NCI-H1048 (cell line): ENCODE measurements at places on chromosomes 1 and 21.

DNA sequence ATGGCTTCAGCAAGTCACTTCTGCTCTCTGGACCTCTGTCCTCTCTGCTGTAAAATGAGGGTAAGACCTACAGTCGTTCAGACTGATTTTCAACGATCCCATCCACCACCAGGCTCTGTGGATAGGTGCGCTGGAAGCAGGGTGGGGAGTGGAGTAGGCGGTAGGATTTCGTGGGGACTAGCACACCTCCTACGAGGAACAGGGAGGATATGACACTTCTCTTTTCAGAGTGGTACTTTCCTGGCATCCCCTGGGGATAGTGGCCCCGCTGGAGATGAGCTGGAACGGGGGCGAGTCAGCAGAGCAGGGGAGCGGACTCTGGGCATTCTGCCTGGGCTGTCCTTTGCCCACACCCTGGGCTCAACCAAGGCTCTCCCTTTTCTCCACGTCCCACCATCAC, 17.7 kb downstream of the ETNK2 start:
- DNase-seq, result no peak

DNA sequence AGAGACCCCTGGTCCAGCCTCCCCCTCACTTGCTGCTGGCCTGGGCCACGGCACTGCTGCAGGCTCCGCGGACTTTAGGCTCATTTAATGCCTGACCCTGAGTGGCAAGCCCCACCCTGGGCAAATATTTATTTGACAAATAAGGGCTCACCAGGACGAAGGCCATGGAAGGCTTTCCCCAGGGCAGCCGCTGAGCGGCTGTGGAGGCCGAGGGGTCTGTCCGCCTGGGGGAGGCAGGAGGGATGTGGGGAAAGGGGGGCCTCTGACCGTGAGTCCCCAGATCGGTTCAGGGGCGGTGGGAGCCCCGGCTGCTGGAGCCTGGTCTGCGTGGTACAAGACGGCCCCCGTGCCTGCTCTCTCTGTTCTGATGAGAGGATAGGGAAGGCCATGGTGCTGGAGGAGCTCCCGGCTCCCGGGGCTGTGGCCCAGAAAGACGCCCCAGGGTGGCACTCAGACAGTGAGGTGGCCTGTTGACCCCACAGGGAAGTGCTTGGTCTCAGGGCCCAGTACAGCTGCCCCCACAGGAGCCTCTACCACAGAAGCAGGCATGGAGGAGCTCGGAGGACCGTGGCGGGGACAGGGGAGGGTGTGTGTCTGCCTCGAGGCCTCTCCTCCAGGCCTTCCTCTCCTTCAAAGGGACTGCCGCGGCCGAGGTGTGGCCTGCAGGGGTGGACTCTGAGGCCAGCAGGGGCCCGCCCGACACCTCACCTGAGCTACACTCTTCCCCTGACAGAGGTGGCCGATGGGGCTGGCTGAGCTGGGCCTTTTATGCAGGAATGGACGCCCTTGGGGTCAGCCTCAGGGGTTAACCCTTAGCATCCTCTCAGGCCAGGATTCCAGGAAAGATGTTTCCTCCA, 9.1 kb upstream of the C1orf159 start:
- no peak for DNase-seq

DNA sequence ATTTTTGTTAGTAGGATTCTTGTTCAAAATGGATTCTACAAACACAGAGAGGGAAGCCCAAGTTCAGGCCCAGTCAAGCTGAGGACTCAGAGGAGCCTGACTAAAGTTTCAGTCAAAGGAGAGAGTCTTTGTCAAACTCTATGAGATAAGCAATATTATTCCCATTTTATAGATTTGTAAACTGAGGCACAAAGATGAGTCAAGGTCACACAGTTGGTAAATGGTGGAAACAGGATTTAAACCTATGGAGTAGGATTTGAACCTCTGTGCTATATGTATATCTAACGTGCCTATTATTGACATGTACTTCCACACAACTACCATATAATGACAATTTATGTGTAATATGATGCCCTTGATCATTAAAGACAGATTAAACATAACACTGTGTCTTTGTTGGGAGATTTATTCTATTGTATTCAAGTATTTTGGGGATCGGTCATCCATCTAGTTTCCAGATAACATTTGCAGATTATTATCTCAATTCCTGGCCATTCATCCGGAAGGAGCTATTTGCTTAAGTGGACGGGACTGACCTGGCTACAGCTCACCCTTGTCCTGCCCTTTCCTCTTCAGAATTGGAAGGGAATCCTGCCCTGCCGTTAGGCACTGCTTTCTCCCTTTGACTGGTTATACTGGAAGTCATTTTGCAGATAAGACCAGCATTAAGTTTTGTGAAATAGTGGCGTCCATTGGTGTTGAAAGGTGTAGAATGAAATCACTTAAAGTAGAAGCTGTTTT, 86.1 kb upstream of the LMO4 start:
- DNase-seq, result no peak

GRCh38 chr1:208551633-208552320, 307.6 kb upstream of the PLXNA2 start:
- DNase-seq, result no peak

DNA sequence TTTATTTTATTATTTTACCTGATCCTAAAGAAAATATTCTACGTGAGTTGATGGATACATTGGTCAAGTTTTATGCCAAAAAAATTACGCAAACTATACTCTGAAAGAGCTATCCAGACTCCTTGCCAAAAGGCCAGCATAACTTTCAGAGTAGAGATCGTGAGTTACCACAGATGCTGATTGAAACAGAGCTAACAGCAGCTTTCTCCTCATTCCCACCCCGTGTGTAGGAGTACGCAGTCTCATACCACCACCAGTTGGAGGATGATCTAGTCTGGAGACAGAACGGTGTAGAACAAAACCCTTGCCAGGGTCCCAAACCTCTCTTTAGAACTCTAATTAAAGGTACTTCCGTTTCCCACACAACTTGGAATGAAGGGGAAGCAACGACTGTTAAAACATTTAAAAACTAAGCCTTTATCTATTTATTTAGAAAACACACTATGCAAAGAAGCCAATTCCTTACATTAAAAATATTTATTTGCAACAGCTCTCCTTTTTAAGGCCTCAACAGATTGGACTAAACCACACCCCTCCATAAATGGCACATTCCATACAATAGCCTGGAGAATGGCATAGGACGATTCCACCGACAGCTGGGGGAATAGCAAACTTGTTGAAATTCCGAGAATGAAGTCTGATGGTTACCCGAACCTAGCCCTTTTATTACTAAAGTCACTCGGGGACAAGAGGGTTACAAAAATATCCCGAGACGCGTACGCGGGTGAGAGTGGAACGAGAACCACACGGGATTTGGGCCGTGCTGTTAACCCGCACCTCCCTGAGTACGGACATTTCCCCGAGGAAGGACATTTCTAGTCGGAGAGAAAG, 1.4 kb downstream of the NUCKS1 start:
- no peak for DNase-seq

DNA sequence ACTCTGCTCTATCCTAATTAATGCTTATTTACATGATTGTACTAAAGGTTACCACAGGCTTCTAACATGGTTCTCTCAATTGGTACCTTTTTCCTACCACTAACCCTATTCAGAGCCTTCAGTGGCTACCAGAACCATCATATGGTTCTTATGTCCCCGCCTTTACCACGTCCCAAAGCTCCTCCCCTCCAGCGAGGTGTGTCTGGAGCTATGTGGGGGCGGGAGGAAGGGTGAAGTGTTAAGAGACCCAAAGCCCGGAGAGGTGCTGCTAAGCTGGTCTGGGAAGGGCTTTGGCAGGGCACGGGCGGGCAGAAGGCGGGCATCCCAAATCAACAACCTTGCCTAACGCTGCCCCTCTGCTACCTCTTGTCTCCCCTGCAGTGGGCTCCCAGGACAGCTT, 10.0 kb downstream of the SPATA46 start:
- no peak for DNase-seq

GRCh38 chr1:118145721-118146120, 39.3 kb downstream of the SPAG17 start:
- DNase-seq, result no peak

DNA sequence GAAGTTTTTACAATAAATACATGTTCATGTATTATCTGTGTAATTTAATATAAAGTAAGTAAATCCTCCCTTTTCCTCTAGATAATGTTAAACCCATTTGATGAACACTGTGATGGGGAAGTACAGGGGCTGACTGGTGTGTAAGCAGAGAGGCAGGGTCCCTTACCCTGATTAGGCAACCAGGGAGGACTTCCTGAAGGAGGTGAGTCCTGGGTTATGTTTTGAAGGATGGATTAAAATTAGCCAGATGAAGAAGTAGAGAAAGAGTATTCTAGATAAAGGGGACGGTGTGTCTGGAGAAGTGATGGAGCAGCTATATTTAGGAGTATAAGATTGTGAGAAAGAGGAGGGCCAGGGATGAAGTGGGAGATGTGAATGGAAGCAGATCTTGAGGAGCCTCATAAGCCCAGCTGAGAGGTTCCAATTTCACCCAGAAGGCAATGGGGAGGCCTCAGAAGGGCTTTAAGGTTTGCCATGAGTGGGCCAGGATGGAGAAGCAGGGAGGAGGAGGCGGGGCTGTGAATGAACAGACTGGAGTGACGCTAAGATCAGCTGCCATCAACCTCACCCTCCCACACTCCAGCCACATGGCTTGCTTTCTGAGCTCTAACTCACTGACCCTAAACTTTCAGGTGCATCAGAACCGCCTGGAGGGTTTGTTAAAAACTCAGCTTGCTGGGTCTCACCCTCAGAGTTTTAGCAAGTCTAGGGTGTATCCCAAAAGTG, 30.9 kb upstream of the ID3 start:
- DNase-seq, result no peak

DNA sequence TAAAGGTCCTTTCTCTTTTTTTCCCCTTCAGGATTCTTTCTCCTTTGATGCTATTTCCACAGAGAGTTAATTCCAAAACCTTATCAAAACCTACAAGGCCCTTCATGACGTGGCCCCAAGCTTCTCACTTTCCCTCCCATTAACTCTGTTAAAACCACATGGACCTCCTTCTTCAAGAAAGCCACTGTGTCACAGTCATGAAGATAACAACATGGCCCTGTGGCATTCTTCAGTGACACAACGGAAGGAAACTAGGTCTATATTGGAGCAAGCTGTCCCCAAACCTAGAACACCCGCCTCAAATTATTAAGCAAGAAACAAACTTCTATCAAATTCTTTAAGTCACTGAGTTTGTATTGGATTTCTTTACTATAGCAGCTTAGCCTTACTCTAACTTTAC, 611.1 kb downstream of the NUF2 start:
- DNase-seq, result no peak

DNA sequence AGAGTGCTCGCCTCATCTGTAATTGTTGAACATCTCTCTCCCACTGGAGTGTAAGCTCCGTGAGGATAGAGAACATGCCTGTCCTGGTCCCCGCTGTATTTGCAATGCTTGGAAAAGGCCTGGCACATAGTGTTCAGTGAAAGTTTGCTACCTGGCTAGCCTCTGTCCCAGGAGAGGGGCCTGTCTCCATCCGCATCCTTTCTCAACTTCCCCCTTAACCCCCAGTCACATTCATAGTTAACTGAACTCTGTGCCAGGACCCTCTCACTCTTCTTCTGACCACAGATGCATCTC, 15.2 kb downstream of the SPOCD1 start:
- DNase-seq, result no peak

GRCh38 chr1:244254467-244254866, 197.2 kb downstream of the ADSS2 start:
- DNase-seq, result no peak

GRCh38 chr1:79762461-79762860, 755.9 kb upstream of the ADGRL4 start:
- no peak for DNase-seq

DNA sequence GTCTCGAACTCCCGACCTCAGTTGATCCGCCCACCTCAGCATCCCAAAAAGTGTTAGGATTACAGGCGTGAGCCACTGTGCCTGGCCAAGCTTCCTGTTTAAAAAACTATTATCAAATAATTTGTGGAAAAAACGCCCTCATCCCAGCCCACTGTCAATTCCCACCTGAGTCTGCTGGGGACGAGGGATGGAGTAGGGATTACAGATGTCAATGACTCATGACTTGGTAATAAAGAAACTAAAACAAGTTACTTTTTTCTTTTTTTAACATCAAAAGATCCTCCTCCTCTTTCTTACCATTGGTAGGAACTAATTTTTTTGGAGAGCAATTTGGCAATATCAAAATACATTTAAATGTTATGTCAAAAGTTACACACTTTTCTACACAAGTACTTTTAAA, 9.7 kb downstream of the CNN3 start:
- DNase-seq, result no peak

DNA sequence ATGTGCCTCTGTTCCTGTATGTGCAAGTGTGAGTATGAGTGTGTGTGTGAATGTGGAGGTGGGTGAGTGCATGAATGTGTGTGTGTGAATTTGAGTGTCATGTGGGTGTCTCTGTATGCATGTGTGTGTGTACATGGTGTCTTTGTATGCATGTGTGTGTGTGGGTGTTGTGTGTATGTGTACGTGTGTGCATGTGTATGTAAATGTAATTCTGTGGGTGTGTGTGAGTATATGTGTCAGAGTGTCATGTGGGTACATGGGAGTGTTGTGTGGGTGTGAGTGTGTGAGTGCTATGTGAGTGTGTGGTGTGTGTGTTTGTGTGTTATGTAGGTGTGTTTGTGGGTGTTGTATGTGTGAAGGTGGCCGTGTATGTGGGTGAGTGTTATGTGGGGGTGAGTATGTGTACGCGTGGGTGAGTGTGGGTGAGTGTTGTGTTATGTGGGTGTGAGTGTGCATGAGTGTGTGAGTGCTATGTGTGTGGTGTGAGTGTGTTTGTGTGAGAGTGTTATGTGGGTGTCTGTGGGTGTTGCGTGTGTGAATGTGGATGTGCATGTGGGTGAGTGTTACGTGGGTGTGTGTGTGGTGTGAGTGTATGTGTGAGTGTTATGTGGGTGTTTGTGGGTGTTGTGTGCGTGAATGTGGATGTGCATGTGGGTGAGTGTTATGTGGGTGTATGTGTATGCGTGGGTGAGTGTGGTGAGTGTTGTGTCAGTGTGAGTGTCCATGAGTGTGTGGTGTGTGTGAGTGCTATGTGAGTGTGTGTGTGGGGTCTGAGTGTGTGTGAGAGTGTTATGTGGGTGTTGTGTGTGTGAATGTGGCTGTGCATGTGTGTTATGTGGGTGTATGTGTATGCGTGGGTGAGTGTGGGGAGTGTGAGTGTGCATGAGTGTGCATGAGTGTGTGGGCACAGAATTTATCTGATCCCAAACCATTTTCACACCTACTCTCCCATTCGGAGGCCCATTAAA, 36.6 kb upstream of the NID1 start:
- DNase-seq, result no peak

GRCh38 chr1:244461245-244462071, at the start of gene CATSPERE:
Gene CATSPERE (plus strand): TSS chr1:244461273. CDS start chr1:244461430, 157 bp downstream.
- DNase-seq, result no peak

GRCh38 chr1:21610989-21611785, 58.0 kb downstream of the RAP1GAP start:
- DNase-seq, result no peak
